ENCODE measurements at places on chromosomes 3 and 15.

GRCh38 chr15:51267051-51267702 is 71.2 kb downstream of the CYP19A1 start:
- no peak for DNase-seq

- no peak for DNase-seq
These were observed 13.7 kb downstream of the EEFSEC start for GRCh38 chr3:128166971-128167453.

DNA sequence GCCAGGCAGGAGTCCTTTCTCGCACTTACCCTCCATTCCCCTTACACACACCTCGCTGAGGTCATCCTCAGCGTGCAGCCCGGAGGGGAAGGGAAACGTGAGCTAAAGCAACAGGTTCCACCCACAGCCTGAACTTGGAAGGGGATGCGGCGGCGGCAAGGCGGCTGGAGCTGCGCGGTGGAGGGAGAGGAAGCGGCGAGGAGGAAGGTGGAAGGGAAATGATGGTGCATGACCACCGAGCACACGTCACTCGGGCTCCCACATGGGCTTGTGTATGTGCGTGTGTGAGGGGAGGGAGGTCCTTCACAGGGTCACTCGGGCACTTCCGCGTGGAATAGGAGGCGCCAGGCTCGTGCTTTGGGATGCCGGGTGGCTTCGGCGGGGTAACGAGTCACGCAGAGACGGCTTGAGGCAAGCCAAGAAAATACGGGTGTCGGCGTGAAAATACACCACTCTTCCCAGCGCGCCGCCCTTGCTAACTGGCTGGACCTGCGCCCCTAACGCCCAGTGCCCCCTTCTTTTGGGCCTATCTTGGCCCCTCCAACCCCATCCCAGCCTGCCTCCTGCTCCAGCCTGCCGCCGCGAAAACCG is 225.5 kb upstream of the IL12A start:
- DNase-seq: no peak

GRCh38 chr3:129777806-129778205 is 115.7 kb downstream of the TMCC1 start:
- no peak for DNase-seq

DNA sequence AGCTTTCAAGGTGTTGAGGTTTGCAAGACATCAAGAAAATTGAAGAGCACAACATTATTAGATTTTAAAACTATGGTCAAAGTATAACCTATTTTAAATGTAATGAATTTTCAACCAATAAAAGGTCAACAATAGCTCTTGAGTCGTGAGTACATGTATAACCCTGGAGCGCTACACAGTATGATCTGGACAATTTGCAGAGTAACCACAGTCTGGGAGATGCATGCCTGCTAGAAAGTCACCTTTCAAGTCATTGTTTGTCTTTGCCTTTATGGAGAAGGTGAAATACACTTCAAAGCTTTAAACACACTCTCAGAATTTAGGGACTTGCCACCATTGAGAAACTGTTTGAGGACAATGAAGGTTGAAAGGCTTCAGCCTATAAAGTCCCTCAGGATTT is 112.6 kb upstream of the ALCAM start:
- no peak for DNase-seq

- no peak for DNase-seq
These were observed 3.5 kb downstream of the ABHD2 start for GRCh38 chr15:89091627-89092220.

- DNase-seq: no peak
These were observed 38.7 kb downstream of the ZIC4 start for GRCh38 chr3:147367676-147368075.

GRCh38 chr3:153670577-153670976 is 450.6 kb upstream of the ARHGEF26 start:
- DNase-seq: no peak

- no peak for DNase-seq
These were observed 106.5 kb downstream of the CACNA2D3 start for GRCh38 chr3:54228806-54229205.

- DNase-seq: no peak
These were observed 33.3 kb upstream of the SPESP1 start for GRCh38 chr15:68897016-68897415.

GRCh38 chr3:109683746-109684145 is 346.4 kb upstream of the DPPA4 start:
- no peak for DNase-seq

DNA sequence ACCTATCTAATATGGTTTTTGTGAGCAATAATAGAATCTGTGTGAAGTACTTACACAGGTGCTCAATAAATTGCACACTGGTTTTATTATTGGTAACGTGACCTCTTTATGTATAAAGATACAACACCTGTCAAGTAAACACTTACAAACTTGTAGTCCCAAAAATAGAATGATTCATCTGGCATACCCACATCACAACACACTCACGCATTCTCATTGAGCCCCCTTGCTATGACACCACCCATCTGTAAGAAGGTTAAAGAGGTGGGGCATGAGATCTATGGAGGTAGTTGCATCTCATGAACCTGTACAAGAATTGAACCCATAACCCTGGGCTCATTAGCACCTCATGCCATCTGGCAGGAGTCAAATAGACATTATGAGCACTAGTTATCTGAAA is 134.9 kb upstream of the THBS1 start:
- DNase-seq: no peak

- DNase-seq: peak; percentile 5
These were observed 40.1 kb downstream of the CBLB start for GRCh38 chr3:105828703-105829102.

DNA sequence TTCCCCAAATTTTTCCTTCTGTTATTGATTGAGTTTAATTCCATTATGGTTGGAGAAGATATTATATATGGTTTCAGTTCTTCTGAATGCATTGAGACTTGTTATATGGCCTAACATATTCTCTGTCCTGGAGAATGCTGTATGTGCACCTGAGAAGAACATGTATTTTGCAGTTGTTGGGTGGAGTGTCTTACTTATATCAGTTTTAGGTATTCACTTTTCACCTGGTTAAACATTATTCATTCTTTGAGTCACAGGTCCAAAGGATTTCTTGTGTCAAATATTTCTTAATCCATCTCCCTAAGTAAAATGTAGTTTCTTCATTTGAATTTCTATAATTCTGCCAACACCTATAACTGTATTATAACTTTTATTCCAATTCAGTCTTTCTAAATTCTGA is 17.8 kb downstream of the ACKR2 start:
- no peak for DNase-seq

DNA sequence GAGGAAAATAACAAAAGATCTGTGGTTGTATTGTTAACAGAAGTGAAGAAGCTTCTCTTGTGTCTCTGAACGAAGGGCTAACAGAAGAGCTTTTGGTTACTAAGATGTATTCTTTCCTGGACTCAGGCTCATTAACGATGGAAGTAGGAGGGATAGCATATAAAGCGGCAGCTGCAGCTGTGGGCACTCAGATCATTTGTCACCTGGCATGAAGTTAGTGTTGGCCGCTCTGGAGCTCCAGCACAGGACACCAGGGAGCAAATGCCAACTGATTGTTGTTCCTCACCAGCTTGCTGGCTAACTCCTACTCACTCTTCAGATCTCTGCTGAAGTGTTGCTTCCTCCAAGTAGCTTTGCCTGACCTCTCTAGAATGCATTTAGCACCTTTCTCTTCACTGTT is 15.5 kb upstream of the SLITRK3 start:
- DNase-seq: no peak

DNA sequence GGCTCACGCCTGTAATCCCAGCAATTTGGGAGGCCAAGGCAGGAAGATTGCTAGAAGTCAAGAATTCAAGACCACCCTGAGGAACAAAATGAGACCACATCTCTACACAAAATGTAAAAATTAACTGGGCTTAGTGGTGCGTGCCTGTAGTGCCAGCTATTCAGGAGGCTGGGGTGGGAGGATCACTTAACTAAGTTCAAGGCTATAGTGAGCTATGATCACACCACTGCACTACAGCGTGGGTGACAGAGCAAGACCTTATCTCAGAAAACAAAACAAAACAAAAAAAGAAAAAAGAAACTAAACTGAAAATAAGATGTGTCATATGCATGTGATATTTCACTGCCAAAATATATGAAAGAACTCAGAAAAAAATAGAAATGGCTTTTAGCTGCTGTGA is 243.3 kb upstream of the CCDC54 start:
- no peak for DNase-seq

GRCh38 chr15:65773386-65774111 is 18.5 kb downstream of the DENND4A start:
- no peak for DNase-seq

- DNase-seq: no peak
These were observed 282.5 kb downstream of the ULK4 start for GRCh38 chr3:41679374-41679773.

DNA sequence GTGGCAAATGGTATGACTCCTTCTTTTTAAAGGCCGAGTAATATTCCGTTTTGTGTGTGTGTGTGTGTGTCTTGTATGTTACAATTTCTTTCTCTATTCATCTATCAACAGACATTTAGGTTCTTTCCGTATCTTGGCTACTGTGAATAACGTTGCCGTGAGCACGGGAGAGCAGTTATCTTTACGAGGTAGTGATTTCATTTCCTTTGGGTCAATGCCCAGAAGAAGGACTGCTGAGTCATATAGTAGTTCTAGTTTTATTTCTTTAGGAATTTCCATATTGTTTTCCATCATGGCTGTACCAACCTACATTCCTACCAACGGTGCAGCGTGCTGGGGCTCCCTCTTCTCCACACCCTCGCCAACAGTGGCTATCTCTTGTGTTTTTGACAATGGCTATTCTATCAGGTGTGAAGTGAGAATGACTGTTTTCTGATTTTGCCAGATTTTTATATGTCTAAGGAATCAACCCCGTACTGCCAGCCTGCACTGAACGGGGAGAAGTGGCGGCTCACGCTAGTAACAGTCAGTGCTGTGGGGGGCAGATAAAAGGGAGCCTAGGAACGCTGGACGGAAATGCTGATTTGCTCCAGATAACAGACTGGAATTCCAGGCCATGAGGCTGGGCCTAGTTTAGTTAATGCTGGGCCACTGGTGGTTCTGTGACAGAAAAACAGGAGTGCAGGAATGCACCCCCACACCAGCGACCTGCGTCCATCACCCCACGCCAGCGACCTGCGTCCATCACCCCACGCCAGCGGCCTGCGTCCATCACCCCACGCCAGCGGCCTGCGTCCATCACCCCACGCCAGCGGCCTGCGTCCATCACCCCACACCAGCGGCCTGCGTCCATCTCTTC is 168.1 kb downstream of the XXYLT1 start:
- no peak for DNase-seq

DNA sequence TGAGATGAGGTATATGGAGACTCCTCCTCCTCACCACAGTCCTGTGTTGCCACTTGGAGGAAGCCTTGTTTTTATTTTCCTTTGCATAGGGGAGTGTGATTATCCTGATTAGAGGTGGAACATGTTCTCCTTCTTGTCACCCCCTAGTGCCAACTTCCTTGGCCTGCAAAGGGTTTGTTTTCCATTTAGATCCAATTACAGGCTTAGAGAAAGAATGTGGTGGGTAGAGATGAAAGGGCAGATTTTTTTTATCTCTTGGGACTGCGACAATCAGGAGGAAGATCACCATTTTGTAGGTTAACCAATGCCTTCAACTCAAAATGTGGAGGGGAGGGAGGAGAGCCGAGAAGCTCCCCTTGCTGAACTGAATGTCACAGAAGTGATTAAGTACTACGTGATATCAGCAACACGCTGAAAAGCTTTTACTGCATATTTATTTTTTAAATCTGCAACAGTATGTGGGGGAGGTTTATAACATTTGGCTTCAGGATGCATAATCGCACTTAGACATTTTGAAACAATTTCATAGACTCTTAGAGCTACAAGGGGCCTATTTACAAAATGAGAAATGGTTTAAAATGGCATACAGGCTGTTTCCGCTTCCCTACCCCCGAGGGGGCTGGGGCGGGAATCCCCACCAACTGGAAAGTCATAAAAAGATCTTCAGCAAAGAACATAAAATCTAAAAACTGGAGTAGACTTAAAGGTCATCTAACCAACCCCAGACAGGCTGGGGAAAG is 2.4 kb downstream of the LMCD1 start:
- DNase-seq: no peak

GRCh38 chr3:14852717-14853116 is 34.0 kb downstream of the FGD5 start:
- no peak for DNase-seq

DNA sequence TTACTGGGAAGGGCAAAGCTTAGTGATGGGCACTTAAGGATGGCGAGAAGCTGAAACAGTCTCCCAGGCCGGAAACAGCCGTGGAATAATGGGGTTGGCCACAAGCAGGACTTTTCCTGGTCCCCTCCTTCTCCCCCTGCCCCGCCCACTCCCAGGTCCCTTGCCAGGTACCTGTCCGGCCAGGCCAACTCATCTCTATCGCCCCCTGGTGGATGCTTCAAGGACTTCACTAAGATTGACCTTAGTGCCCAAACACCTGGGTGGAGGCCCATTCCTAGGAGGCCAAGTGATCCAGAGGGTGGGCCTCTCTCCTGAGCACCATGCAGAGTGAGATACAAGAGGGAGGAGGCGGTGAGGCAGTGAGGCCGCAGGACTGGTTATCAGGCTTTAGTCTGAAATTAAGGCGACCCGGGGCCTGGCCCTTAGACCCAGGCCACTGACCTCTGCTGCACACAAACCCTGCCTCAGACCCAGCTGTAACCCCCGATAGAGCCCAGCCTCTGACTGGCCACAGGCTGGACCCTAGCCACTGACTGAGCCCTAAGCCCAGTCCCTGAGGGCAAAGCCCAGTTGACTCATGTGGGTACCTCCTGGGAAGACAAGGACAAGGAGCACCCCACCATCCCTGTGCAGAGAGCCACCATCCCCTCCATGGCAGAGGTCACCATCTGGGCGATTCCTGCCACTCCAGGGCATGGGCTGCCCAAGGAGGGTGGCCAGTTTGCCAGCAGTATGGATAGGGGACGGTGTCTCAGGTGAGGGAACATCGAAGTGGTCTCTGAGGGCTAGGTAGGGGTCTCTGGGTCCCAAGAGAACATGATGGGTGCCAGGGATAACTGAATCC is 37.6 kb downstream of the VIPR1 start:
- peak; percentile 50 for DNase-seq

- DNase-seq: no peak
These were observed 240.7 kb downstream of the SHOX2 start for GRCh38 chr3:157865352-157866000.

- DNase-seq: no peak
These were observed 33.4 kb upstream of the RAB6B start for GRCh38 chr3:133928903-133929607.

GRCh38 chr3:178634975-178635374 is 98.7 kb downstream of the KCNMB2 start:
- DNase-seq: no peak

GRCh38 chr15:71374607-71375352 is 259.5 kb downstream of the THSD4 start:
- DNase-seq: no peak

DNA sequence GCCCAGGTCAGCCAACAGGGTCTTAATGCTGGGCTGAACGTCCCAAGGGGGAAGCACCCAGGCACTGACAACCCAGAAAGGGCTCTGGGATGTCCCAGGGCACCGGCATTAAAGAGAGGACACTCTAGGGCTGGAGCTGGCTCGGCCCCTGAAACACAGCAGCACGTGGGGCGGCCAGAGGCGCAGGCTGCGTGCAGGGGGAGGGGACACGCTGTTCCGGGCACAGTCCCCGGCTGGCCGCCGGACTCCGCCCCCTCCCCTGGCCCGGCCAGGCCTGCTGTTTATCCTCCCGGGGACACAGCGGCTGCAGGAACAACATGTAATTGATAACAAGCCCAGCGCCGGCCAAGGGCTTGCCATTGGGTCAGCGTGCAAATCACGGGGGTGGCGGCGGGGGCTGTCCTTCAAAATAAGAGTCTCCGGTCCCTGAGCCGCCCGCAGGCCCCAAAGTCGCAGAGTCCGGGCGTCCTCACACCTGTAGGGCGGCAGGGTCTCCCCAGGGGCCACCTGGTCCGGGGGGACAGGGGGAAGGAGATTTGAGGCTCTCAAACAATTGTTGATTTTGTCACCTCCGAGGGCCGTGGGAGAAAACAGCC is 1.3 kb downstream of the KLF15 start:
- DNase-seq: no peak

- no peak for DNase-seq
These were observed 144.5 kb downstream of the MBNL1 start for GRCh38 chr3:152413240-152413639.

Data from central memory CD4-positive, alpha-beta T cell (primary cell).